Fibroblast of lung (primary cell): ENCODE measurements at places on chromosomes 7 and 10. TPM values are rescaled to one million over a fixed set of nuclear protein-coding genes. Genes with fewer than 3 reads are reported as not detected.
A peak's percentile ranks its signal among the peaks of the same experiment; 100 is the strongest.

The HOXA3 gene
- 1.5 TPM in 2 replicates for total RNA-seq

The ATXN7L1 gene
- total RNA-seq: 5.1 and 9.4 TPM in 2 replicates

The AGK gene
- total RNA-seq: 17.2 and 20.8 TPM in 2 replicates

The SLC26A5 gene
- total RNA-seq: not detected in 2 replicates

The CHAT gene
- not detected in 2 replicates for total RNA-seq

GRCh38 chr7:68917041-68917651 is 681.1 kb upstream of the AUTS2 start:
- DNase-seq: no peak

DNA sequence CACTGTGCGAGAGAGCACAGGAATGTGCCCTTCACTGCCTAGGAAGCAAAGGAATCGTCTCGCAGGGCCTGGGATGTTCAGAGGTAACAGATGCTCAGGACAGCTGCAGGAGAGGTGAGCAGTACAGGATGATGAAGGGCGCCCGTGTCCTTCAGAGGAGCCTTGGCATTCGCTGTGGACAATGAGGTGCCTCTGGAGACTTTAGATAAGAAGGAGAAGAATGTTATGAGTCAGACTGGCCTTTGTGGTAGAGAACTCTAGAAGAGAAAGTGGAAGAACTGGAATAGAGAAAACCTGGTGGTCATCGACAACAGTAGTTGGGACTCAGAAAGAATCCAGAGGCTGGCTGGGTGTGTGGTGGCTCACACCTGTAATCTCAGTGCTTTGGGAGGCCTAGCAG is 64.4 kb upstream of the LEP start:
- no peak for DNase-seq

- peak; percentile 1 for DNase-seq
Observed at GRCh38 chr7:92366730-92367129, 80.6 kb upstream of the GATAD1 start.

- DNase-seq: no peak
Observed at GRCh38 chr7:38862666-38863065, 46.3 kb downstream of the VPS41 start.

DNA sequence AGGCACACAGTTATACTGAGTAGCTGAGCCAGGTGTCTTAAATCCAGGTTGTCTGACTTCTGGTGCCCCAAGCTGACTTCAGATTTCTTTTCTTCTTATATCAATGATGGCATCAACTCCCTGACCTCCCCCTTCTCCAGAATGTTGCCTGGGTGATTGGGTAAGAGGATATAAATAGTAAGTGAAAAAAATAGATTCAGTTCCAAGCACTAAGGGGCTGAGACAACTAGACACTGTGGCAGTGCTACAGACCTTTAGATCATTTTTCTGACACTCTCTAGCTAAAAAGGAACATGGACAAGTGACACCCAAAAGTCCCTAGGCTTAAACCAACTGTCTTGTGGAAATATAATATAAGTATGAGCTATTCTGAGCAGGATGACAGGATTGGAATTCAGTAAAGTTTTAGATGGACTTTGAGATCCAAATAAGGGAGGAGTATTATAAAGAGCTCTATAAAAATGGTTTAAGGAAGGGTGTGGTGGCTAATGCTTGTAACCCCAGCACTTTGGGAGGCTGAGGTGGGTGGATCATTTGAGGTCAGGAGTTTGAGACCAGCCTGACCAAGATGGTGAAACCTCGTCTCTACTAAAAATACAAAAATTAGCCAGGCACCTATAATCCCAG is 589.1 kb upstream of the GALNT17 start:
- DNase-seq: no peak

GRCh38 chr7:21054427-21055112 is 267.9 kb upstream of the SP8 start:
- DNase-seq: no peak

DNA sequence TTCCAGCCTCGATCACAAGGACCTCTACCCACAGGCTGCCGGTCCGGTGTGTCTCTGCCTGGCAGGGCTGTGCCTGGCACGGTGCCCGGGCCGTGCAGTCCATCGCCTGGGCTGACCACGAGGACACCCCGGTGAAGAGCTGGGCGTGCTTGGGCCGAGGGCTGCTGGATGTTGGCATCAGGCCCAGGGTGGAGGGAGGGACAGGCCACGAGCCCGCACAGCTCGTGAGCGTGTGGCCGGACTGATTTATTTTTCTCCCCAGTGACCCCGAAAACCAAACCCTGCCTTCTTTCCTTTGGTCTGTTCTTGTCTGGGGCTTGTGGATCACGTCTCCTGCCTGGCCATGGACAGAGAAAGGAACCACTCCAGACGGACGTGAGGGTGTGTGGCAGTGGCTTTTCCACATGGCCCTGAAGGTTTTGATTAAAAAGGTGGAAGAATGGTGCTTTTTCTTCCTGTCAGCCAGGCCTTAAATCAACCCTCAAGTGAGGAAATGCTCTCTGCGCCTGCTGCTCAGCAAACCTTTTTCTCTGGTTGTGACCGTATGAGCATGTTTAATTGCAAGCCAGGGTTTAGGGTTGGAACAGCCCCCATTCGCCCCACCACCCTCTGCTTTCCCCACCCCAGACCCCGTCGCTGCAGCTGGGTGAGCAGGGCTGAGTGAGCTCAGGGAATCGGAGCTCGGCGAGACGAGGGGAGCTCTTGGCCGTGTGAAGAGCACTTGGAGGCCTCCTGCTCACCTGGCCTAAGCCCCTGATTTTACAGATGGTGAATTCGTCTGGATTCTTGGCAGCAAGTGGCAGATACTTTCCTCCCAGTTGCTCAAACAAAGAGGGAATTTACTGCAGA is 130.1 kb downstream of the RGS10 start:
- DNase-seq: peak; percentile 62
